ENCODE measurements at places on chromosomes 6 and 20.

DNA sequence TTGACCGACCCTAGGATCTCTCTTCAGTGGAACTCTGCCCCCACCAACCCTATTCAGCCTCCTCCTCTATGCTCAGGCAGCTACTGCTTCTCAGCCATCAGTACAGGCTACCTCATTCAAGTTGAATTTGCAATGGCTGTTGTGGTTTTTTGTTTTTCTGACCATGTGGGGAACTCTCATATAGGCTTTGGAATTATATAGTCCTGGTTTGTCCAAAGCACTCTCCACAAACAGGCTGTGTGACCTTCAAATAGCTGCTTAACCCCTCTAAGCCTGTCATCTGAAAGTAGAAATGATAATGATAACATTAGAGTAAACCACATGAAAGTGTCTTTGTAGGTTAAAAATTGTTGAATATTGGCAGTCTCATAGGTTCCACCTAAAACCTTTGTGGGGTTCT, 80.3 kb downstream of the UNC5CL start:
- DNase-seq = no peak

- no peak for DNase-seq
Measured at GRCh38 chr6:35605600-35605999, 83.1 kb downstream of the FKBP5 start.

DNA sequence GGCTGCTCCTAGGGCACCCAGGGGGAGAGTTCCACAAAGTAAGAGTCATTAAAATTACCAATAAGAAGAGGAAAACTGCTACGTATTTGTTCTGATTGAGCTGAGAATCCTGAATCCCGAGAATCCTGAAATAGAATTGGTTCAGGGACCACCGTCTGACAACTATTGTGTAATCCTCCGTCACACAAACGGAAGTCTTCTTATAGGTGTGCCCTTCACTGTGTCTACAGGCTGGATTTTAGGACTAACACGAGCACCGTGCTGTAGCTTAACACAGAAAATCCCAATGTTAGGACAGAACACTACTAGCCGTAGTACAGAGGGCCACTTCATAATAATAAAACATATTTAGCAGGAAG, 50.6 kb upstream of the RNF182 start:
- DNase-seq = no peak

GRCh38 chr6:117795234-117795633, 111.8 kb upstream of the SLC35F1 start:
- no peak for DNase-seq

DNA sequence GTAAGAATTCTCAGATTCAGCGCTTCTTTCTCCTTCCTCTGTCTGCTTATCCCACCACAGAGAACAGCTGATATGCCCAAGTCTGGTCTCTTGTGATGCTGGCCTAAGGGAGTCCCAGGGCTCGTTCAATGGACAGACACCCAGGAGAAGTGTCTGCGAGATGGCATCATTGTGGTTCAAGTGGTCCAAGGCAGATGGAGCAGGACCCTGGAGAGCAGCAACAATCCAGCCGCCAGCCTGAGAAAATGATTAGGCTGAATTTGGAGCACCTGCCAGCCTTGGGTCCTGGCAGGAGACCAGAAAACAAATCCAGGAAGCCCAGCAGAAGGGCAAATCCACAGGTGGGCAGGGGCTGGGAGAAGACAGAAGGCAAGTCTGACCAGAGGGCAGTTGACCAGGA, 145.8 kb downstream of the PTPRT start:
- no peak for DNase-seq

DNA sequence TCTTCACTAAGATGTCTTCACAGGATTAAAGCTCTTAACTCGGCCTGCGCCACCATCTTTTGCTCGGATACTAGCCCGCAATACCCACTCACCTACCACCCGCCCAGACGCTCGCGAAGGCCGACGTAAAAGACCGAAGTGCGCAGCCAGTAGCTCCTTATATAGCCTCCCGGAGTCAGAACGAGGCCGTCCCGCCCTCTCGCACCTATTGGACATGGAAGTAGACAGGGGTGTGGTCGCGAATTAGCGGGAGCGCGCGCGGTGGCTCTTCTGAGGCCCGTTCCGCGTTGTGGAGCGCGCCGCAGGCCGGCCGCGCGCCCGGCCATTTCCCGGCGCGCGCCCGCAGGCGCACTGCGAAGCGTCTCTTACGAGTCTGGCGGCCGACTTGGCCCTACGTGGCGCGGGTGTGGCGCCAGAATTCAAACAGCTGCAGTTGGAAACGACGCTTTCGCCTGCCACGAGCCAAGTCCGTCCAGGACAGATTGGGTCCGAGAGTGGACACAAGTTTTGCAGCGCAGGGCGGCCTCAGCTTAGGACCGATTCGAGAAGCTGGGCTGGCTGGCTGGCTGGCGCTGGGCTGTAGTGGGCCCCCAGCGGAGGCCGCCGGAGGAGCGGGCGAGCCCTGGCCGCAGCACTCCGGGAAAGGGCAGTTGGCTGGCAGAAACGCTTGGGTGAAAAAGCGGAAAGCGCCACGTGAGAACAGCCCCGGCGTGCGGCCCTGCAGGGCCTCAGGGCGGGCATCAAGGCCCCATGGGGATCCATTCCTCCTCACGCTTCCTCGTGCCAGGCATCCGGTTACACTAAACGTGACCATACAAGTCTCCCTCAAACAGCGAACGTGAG, 36.1 kb upstream of the SYNCRIP start:
- peak; percentile 98 for DNase-seq

- no peak for DNase-seq
Measured at GRCh38 chr6:136529710-136530109, 20.5 kb downstream of the MAP7 start.

- DNase-seq = peak; percentile 49
Measured at GRCh38 chr6:108557494-108558371, 3.0 kb upstream of the FOXO3 start.

DNA sequence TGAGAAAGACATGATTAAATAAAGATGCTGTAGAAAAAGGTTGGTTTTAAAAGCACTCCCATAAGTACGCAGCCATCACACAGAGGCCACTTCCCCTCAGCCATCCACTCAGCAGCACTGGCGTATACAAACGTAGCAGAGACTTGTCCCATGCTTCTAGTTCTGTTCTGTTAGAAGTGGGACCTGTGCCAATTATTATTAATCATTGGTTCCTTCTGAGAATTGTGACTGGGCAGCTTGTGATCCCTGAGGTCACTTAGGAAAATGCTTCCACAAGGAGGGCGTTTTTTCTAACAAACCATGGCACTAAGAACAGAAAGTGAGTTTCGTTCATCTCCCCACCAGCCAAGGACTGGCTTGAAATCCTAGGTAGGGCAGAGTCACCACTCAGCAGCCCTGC, 53.9 kb downstream of the FAM120B start:
- DNase-seq = no peak

DNA sequence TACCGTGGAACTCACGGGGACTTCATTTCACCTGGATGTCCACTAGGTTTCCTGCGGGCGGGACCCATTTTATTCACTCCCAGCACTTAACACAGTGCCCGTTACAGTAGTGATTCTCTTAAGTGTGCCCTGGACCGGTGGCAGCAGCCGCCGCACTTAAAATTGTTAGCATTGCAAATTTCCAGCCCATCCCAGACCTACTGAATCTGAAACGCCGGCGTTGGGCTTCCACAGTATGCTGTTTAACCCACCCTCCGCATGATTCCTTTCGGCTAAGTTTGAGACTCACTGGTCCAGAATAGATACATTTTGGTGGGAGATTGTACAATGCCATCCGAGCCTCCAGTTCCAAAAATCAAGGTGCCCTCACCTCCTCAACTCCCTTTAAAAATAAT, 967 bp downstream of the SMPDL3A start:
- no peak for DNase-seq

GRCh38 chr20:1894951-1895673, at the start of gene SIRPA:
Gene SIRPA (plus strand): TSS chr20:1895407. CDS start chr20:1895448, 41 bp downstream.
- DNase-seq = no peak

DNA sequence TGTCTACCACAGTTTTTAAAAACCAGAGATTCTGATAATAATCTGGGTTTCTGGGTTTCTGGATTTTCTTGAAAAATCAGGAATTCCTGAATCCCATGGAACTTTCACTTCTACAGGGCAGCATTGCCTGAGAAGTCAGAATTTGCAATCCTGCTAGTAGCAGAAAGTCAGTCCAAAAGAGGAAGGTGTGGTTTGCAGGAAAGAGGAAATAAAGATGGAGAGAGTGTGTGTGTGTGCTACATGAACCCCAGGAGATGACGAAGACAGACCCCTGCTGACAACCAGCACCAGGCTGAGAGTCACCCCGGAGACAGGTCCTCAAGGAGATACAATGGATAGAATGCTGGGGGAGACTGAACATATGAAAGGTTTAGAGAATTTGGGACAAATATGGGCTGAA, 44.9 kb downstream of the PRND start:
- DNase-seq = no peak

- no peak for DNase-seq
Measured at GRCh38 chr6:42569102-42570028, 5.5 kb downstream of the UBR2 start.
